ENCODE measurements at places on chromosomes 3 and 15.

DNA sequence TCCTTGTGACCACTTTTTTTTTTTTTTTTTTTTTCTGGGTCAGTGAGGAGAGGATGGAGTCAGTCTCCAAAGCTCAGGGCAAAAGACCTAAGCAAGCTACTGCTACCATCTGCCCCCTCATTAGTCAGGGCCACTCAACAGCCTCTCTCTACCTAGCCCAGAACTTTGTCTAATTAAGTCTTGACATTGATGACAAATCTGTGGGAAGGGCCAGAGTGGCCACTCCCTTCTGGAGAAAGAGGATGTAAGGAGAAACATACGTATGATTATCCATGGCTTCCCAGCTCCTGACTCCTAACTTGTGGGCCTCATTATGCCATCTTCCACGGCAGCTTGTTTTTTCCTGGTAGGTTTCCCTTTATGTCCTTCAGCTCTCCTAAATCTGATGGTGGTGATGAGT, 37.9 kb downstream of the NR1I2 start:
- no peak for DNase-seq

GRCh38 chr3:141524988-141525387, 38.2 kb downstream of the RASA2 start:
- no peak for DNase-seq

DNA sequence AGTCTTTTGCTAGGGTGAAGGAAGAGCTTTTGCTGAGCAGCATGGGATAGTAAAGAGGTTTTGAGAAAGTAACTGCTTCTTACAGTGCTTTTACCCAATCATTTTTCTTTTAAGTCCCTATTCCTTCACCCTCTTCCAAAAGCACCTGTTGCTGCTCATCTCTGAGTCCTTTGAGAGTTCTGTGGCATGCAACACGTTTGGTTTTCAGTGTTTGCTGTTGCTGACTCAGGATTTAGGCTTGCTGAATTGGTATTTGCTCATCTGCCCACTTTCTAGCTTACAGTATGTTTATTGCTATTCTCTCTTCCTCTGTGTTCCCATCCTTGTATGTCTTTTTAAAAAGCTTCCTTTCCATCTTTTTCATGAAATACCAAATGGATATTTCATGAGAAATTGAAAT, 55.9 kb upstream of the THRB start:
- DNase-seq: no peak

- no peak for DNase-seq
Observed at GRCh38 chr3:191283400-191283799, 45.8 kb upstream of the CCDC50 start.

DNA sequence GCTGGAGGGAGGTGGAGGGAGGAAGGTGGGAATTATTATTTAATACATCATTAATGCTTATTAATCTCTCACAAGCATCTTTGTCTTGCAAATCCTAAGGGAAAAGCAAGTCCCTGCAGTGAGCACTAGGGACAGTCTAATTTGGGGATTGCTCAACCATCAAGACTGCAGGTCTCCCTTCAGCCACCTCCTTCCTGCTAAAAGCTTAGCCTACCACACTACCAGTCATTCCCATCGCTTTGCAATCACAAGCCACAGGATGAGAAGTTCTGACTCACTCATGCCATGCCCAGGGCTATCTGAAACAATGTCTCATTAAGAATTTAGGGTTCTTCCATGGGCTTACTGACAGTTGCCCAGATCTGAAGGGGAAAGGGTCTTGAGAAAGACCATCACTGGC, 51.0 kb upstream of the EIF1B start:
- no peak for DNase-seq

DNA sequence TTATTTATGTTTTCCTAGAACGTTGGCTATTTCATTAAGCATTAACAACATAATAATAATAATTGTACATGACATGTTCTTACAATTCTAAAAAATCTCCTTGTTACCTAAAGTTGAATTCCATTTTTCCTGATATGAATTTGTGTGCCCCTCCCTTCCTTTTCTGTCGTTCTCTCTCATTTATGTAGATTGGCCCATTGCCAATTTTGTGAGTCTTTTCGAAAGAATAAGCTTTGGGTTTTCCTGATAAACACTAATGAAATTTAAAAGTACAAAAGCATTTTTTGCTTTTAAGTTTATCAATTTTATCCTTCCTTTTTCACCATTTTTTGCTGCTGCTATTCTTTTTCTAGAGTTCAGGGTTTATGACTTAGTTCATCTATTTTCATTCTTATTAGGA, 44.9 kb downstream of the PRR23E start:
- no peak for DNase-seq

- DNase-seq: no peak
Observed at GRCh38 chr15:101657968-101658784, 6.0 kb upstream of the TM2D3 start.

GRCh38 chr3:74787011-74787410, 172.6 kb upstream of the CNTN3 start:
- DNase-seq: no peak

DNA sequence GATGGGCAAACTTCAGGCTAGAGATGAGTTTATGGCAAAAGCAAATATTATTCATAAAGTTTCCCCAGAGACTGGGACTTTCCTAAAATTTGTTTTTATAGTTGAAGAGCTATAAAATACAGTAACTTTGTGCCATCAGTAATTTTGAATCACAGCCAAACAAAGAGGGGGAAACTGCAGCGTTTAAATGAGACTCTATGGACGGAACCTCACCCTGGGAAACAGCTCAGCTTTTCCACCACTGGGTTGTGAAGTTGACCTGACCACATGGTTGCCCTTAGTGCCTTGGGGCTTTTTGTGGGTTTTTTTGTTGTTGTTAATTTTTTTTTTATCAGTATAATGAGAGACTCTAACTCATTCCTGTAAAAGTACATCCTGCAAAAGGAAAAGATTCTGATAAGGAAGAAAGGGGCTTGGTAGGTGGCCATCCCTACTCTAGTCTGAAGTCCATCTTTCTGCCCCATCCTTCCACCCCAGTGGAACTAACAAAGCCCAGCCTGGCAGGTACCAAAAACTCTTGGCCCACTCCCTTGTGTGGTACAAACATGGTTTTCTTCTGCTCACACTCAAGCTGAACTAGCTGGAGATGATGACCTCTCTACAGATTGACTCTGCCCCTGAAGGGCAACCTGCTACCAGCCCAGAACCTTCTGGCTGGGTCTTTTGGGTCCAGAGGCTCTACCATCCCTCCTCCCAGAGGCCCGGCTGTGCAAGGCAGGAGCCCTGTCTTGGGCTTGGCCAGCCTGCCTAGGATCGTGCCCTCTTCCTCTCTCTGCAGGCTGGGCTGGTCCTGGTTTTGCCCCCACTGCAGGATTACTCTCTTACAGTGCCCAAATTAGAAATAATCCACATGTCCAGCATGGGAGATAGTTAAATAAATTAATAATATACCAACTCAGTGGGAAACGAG, 41.2 kb downstream of the RLBP1 start:
- DNase-seq: no peak

GRCh38 chr3:72341380-72341770, 506.9 kb downstream of the SHQ1 start:
- no peak for DNase-seq

- no peak for DNase-seq
Observed at GRCh38 chr15:57504599-57504940, 87.1 kb upstream of the MYZAP start.

DNA sequence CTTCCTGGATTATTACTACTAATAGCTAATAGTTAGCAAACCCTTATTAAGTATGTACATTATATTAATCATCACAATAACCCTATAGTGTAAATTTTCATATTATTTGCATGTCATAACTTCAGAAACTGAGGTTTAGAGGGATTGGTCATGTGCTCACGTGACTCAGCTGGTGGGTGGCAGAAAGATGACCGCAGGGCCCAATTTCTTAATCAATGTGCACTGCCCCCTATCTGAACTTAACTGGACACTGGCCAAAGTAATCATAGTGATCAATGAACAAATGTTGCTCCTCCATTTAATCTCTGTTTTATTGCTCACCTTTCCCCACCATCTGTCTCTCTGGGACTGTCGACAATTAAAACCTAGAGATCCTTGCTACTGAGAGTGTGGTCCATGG, 52.2 kb downstream of the PLD1 start:
- no peak for DNase-seq

- peak; percentile 22 for DNase-seq
Observed at GRCh38 chr3:136678981-136679380, 73.2 kb downstream of the STAG1 start.

DNA sequence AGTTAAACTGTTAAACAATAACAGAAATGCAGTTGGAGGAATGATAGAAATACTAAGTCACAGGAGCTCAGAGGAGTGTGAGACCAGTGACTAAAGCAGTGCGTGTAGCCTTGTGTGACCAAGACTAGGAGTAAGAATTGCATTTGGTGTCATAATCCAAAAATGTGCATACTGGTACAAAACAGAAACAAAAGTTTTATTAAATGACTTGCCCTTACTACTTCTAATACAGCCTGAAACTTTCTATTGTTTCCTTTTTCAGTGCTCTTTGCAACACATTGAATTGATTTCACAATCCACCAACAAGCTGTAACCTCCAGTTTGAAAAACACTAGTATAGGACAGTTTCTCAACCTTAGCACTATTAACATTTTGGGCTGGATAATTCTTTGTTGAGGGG, 17.1 kb downstream of the SNX1 start:
- DNase-seq: no peak

GRCh38 chr3:54870423-54870822, 57.4 kb downstream of the LRTM1 start:
- peak; percentile 89 for DNase-seq

DNA sequence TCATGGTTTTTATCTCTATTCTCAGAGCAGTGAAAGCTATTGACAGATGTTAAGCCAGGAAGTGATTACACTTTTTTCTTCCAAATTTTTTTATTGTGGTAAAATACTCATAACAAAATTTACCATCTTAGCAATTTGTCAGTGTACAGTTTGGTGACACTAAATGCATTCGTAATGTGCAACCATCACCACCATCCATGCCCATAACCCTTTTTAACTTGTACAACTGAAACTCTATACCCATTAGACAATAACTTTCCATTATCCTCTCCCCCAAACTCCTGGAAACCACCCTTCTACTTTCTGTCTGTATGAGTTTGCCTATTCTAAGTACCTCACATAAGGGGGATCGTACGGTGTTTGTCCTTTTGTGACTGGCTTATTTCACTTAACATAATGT, 15.1 kb upstream of the POMGNT2 start:
- no peak for DNase-seq

GRCh38 chr3:41131224-41131623, 68.1 kb upstream of the CTNNB1 start:
- no peak for DNase-seq

GRCh38 chr3:197001972-197002700, 27.5 kb downstream of the MELTF start:
- DNase-seq: no peak

GRCh38 chr15:43775411-43775965, 1.3 kb downstream of the ELL3 start:
- no peak for DNase-seq

DNA sequence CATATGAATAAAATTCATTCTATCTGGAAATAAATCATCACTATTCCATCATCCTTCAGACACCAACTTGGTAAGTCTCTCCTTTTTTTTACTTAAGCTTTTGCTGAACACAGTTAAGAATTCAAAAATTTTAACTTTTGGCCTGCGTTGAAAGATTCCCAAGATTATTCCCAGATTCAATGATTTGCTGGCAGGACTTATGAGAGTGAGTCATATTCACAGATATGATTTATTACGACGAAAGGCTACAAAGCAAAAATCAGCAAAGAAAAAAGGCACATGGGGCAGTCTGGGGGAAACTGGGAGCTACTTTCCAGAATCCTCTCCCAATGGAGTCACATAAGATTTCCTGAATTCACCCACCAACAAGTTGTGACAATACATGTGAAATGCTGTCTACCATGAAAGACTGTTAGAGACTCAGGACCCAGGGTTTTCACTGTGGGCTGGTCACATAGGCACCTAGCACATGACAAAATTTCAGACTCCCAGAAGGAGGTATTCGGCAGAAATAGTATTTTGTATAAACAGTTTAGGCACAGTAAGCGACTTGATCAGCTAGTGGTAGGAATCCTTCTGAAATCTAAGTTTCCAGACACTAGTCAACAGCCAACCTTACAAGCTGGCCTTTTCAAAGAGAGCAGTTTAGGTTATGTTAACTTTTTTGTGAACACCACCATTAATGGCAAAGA, 82.1 kb downstream of the DLG1 start:
- DNase-seq: peak; percentile 33

DNA sequence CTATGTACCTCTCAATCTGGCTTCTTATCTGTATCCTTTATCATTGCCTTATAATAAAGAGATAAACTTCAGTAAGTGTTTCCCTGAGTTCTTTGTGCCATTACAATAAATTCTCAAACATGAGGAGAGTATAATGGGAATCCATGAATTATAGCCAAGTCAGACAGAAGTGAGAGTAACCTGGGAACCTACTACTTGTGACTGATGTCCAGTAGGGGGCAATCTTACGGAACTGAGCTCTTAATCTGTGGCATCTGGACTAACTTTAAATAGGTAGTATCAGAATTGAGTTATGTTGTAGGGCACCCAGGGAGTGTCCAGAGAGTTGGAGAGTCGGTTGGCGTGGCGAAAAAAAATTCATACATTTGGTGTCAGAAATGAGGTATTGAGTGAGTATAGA, 542.6 kb downstream of the ZBBX start:
- no peak for DNase-seq

GRCh38 chr15:72113347-72114031, 4.5 kb downstream of the MYO9A start:
- no peak for DNase-seq

DNA sequence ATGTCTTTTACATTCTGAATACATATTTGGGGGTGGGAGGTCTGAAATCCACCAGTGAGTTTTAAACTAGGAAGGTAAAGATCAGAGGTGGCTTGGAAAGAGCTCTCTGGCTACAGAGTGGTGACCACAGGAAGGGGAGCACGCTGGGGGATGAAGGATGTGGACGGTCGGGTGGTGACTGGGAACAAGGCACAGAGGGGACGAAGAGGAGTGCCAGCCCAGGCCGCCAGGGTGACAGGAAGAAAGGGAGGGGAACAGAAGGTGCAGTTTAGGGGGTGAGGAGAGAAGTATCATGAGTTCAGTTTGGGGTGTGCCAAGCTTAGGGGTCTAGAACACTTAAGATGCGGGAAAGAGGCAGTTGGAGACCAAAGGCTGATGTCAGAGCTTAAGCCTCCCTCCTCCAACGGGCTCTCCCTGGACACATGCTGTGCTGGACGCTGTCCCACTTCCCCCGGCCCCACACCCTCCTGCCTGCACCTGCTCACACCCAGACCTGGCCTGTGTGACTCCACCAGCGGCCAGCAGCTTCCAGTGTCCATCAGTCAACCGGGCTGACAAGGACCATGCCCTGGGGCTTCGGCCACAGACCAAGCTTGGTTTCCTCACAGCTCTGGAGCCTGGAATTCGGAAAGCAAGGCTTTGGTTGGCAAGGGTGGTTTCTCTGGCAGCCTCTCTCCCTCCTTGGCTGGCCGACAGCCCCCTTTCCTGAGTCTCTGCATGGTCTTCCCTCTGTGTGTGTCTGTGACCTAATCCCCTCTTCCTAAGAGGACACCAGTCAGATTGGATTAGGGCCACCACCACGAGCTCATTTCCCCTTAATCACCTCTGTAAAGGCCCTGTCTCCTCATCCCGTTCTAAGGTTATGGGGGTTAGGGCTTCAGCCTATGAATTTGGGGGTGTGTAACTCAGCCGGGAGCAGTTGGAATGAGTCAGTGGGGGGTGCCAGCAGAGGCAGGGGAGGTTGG, 120.4 kb upstream of the IQSEC1 start:
- DNase-seq: no peak

- DNase-seq: no peak
Observed at GRCh38 chr15:68559345-68560310, 19.2 kb upstream of the CORO2B start.
